MCF 10A (cell line): ENCODE measurements at places on chromosomes 7 and 10. TPM values are rescaled to one million over a fixed set of nuclear protein-coding genes. Genes with fewer than 3 reads are reported as not detected.

DNA sequence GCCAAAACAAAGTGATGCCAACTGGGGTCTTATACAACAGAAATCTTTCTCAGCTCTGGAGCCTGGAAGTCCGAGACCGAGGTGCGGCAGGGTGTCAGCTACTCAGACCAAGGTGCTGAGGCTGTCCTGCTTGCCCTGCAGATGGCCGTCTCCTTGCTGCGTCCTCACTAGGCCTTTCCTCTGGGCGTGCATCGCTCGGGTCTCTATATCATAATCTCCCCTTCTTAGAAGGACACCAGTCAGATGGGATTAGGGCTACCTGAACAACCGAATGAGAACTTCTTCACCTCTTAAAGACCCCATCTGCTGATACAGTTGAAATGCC lies 244.7 kb downstream of the EBF3 start:
- H3K27me3 ChIP-seq, result no peaks in the 10 kb centered on the region
- H3K36me3 ChIP-seq, result peaks cover 6% of the 10 kb centered on the region
- no peak overlapping the region for H3K4me3 ChIP-seq
- no peaks in the 10 kb centered on the region for H3K4me1 ChIP-seq
- no peak for DNase-seq

DNA sequence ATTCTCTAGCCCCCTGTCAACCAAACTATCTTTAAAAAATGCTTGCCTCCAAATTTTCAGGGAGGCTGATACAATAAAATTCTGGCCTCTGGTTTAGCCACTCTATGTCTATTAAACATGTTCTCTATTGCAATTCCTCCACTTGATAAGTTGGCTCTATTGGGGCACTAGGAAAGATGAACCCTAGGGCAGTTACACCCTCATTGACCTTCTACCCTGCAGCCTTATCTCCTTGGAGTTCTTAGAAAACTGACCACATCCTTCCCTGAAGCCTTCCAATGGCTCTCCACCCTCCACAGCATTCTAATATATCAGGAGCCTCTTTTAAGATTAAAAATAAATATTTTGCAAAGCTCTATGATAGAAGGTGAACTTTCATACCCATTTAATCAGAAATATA lies 30.6 kb downstream of the SVOPL start:
- H3K27me3 ChIP-seq, result peaks cover 12% of the 10 kb centered on the region
- no peak overlapping the region for H3K4me3 ChIP-seq
- peaks cover 4% of the 10 kb centered on the region for H3K4me1 ChIP-seq
- no peak overlapping the region for H3K27ac ChIP-seq

DNA sequence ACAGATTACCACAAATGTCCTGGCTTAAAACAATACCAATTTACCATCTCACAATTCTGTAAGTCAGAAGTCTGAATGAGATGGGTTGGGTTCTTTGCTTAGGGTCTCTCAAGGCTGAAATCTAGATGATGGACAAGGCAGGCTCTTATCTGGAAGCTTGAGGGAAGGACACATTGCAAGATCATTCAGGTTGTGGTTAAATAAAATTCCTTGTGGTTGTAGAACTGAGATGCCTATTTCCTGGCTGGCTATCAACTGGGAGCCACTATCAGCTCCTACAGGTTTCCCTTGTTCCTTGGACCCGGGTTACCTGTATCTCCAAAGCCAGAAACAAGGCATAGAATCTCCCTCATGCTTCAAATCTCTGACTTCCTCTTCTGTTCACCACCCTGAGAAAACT lies 148.4 kb downstream of the MDFIC start:
- peaks cover 49% of the 10 kb centered on the region for H3K27me3 ChIP-seq
- DNase-seq, result no peak

DNA sequence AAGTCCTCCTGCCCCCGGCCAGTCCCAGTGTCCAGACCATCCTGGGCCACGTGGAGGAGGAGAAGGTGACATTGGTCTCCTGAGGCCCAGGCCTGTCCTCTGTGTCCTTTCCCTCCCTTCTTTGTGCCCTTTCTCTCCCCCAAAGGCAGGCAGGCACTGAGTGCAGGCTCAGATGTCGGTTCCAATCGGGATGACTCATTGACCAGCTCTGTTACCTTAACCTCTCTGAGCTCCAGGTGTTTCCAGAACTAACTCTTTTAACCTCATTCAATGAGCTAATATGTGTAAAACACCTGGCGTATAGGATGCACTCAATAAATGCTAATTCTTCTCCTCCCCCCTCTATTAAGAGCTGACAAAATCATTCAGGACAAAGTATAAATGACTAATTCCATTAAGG lies 25.7 kb downstream of the MACROH2A2 start:
- H3K27ac ChIP-seq, result no peak overlapping the region
- peaks cover 11% of the 10 kb centered on the region for H3K4me1 ChIP-seq
- DNase-seq, result peak; percentile 22
- no peaks in the 10 kb centered on the region for H3K27me3 ChIP-seq
- no peak overlapping the region for H3K4me3 ChIP-seq

Gene SPDYE1
- total RNA-seq, result not detected in 2 replicates

- no peaks in the 10 kb centered on the region for H3K27me3 ChIP-seq
- H3K36me3 ChIP-seq, result no peaks in the 10 kb centered on the region
- DNase-seq, result no peak
- H3K4me1 ChIP-seq, result peaks cover 16% of the 10 kb centered on the region
Observed at GRCh38 chr7:54986716-54987115, 32.1 kb upstream of the EGFR start.

DNA sequence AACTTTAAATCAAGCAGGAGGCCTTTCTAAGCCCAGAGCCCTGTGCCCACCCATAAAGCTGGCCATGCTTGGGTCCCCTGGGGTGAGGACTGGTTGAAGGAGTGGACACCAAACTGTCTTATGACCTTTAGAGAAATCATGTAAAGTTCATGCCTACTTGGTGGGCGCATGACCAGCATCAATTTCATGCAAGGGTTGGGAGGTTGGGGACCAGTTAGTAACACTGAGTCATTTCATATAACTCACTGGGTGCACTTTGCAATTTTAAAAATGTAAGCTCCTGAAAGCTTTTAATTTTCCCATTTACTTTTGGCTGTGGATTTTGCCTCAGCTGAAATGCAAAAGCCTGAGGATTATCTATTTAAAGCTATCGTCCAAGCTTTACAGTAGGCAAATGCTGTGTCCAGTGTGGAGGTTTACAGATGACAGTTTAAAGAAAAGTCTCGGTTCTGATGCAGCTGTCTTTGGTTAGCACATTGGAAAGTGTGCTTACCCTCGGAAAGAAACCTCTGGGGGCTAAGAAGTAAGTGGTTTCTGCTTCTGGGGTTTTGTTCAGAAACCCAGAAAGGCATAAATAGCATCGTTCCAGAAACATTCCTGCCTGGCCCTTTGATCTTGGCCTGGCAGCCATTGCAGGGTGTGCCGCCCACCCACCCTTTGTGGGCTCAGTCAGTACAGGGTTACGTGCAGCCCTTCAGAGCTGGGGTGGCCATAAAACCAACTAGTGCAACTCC lies 48.8 kb upstream of the CHST15 start:
- no peak overlapping the region for H3K27ac ChIP-seq
- no peak overlapping the region for H3K4me3 ChIP-seq
- no peaks in the 10 kb centered on the region for H3K36me3 ChIP-seq

- no peak overlapping the region for H3K27ac ChIP-seq
- no peaks in the 10 kb centered on the region for H3K27me3 ChIP-seq
- DNase-seq, result no peak
- H3K4me3 ChIP-seq, result no peak overlapping the region
- H3K4me1 ChIP-seq, result no peaks in the 10 kb centered on the region
- no peaks in the 10 kb centered on the region for H3K36me3 ChIP-seq
Observed at GRCh38 chr7:2500701-2501100, 18.9 kb upstream of the LFNG start.

Gene PLAU
- total RNA-seq, result 17.3 and 30.6 TPM in 2 replicates

Gene ALOX5
- not detected in 2 replicates for total RNA-seq

GRCh38 chr7:123075838-123076467 lies 80.5 kb upstream of the TAS2R16 start:
- H3K4me3 ChIP-seq, result no peak overlapping the region
- H3K36me3 ChIP-seq, result peaks cover 6% of the 10 kb centered on the region
- H3K4me1 ChIP-seq, result no peaks in the 10 kb centered on the region
- DNase-seq, result no peak

Gene C7orf57
- total RNA-seq, result 0.37 and 0.52 TPM in 2 replicates

DNA sequence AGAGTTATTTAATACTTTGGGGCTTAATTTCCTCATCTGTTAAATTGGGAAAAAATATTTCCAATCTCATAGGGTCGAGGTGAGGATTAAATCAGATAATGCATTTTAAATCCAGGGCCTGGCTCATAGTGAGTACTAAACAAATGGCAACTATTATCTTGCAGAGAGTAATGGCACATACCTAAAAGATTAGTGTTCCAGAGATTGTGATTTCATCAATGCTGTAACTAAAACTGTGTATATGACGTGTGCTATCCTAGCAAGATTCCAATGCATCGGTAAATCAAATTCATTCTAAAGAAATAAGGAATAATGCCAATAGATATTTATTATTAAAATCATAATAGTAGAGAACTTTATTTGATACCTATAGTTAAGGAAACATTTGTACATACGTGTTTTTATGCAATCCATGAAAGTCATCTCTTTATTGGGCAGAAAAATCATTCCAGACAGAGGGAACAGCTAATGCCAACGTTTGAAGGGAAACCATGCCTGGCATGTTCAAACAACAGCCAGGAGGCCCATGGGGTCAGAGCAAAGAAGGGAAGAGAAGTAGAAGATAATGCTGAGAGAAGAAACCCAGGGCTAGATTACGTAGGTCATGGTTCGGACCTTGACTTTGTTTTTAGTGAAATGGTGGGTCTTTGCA lies 174.8 kb upstream of the AGR3 start:
- no peaks in the 10 kb centered on the region for H3K36me3 ChIP-seq
- H3K4me3 ChIP-seq, result no peak overlapping the region
- H3K4me1 ChIP-seq, result peaks cover 7% of the 10 kb centered on the region

DNA sequence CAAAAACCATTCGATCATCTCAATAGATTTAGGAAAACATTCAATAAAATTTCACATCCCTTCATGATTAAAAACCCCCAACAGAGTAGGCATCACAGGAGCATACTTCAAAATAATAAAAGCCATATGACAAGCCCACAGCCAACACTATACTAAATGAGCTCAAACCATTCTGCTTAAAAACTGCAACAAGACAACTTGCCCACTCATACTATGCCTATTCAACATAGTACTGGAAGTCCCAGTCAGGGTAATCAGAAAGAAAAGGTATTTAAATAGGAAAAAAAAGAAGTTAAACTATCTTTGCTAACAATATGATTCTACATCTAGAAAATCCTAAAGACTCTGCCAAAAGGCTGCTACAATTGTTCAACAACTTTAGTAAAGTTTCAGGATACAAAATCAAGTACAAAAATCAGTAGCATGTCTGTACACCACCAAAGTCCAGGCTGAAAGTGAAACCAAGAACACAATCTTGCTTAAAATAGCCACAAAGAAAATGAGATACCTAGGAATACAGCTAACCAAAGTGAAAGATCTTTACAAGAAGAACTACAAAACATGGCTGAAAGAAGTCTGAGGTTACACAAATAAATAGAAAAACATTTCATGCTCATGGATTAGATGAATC lies 882.6 kb downstream of the GRM8 start:
- no peak overlapping the region for H3K4me3 ChIP-seq
- DNase-seq, result no peak
- H3K36me3 ChIP-seq, result no peaks in the 10 kb centered on the region
- H3K27ac ChIP-seq, result no peak overlapping the region
- H3K4me1 ChIP-seq, result no peaks in the 10 kb centered on the region

DNA sequence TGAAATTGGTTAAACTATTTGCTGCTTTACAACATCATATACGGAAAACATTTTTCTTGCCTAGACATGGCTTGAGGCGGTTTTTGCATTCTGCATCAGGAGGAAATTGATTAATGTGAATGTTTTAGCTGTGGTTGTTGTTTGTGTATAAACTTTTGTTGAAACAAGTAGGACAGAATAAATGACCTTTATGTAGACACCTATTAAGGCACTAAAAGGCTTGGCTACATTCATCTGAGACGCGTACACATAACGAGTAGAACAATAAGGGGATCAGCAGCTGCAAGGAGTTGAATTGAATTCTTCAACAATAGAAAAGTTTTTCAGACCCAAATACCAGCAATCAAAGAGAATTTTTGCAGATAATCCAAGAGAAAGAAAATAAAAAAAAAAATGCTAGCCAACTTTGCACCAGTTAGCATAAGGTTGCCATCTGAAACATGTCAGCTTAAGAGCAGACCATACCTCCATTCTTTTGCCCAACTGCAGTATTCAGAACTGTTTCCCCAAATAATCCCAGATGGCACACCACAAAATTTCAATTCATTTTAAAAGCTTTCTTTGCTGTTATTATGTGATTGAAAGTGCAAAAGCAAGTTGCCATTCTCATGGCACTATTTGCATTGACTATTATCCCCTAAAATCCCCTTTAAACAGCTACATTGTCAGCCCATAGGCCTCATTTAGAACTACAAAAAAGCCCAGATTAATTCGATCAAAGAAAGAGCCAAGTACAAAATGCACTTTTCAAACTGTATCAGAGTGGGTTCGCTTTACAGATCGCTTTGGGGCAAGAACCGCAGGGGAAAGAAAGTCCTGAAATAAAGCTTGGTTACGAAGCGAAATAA lies 49.6 kb downstream of the GCC1 start:
- peaks cover 47% of the 10 kb centered on the region for H3K27me3 ChIP-seq
- no peaks in the 10 kb centered on the region for H3K36me3 ChIP-seq
- H3K4me3 ChIP-seq, result no peak overlapping the region
- DNase-seq, result no peak

DNA sequence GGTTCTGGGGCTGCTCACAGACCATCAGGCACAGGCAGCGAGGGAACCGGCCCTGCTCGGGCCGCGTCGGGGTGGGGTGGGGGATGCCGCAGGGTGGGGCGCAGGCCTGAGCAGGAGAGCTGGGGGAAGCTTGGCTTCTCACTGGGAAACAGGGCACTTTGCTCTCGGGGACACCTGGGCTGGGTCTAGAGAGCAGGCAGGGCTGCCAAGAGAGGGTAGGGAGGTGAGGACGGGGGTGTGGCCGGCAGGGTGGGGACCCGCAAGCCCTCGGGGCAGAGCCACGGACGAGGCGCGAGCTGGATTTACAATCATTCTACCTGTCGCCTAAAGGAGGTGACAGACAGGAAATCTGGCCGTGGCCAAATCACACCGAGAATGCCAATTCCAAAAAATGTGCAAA lies 11.1 kb downstream of the INTS1 start:
- no peak overlapping the region for H3K27ac ChIP-seq
- no peak overlapping the region for H3K4me3 ChIP-seq
- no peak for DNase-seq
- H3K36me3 ChIP-seq, result peaks cover 47% of the 10 kb centered on the region
- no peaks in the 10 kb centered on the region for H3K4me1 ChIP-seq
- H3K27me3 ChIP-seq, result no peaks in the 10 kb centered on the region

Gene ZNF679
- not detected in 2 replicates for total RNA-seq

Gene SPDYE2
- 0.22 TPM in 1 of 2 replicates, not detected in the other for total RNA-seq
